ENCODE measurements at places on chromosomes 7 and 10.

DNA sequence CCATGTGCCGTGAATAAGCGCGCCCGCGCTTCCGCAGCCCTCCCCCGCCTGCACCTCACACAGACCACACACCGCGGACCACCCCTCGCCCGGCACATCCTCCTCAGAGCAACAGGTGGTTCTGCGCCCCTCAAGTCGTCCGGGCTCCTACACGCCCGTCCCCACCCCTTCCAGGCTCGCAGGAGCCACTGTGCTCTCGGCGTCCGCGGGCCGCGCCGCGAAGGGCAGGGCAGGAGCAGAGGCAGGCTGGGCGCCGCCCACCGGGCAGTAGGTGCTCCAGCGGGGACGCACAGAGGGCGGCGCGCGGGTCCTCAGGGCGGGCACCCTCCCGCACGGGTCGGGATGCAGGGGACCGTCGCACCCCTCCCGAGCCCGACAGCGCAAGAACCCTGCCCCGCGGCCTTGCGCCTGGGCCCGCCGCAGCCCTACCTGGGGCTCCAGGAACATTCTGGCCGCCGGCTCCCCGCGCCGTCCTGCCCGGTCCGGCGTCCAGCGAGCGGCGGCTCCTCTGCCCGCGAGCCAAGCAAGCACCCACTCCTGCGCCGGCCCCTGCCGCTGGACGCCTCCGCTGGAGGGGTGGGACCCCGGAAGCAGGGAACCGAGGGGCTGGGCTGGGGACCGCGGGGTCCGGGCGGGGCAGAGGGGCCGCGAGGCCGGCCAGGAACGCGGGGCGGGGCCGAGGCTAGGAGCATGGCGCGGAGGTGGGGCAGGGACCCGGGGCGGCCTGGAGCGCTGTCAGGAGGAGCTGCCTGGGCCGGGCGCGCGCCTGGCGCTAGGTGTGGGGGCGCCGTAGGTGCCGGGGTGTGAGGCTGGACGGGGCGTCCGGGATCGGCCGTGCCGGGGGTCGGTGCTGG, 37.4 kb downstream of the RASGEF1A start:
- H3K4me3 ChIP-seq = peak overlapping the region; percentile 61
- peak; percentile 34 for DNase-seq
- H3K4me1 ChIP-seq = peaks cover 36% of the 10 kb centered on the region
- peaks cover 26% of the 10 kb centered on the region for H3K27me3 ChIP-seq

DNA sequence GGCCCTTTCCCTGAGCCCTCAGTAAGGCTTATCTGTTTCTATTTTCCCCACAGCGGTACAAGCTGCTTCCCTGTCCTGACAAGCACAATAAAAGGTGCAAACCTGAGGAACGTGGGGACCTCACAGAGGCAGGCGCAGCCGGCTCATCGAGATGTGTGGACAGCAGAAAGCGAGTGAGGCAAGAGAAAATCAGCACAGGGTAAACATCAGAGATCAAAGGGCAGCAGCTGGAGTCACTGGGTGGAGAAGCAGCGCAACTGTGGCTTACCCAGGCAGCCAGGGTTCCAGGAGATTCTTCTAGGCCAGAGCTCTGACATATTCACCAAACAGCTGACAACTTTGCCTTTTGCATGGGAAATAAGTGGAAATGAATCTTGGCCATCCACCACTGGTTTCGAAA, 212.6 kb downstream of the WDR11 start:
- H3K4me1 ChIP-seq = no peaks in the 10 kb centered on the region
- DNase-seq = no peak
- H3K27me3 ChIP-seq = peaks cover 2% of the 10 kb centered on the region
- no peak overlapping the region for H3K4me3 ChIP-seq

DNA sequence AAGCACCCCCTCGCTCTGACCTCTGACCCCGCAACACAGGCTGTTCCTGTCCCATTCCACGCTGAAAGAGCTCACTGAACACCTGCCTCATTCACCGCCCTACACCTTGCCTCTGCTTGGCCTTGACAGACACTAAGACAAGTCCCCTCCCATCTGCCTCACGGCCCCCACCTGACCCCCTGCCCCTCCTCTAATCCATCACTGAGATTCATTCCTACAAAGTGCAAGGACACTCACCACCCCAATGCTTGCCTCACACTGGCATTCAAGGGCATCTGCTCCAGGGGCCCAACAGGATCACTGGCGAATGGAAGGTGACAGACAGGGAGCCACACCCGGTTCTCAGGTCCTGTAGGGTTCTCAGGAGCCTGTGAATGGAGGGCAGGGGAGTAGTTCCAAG, 68.1 kb upstream of the NANOS1 start:
- DNase-seq = no peak
- H3K4me3 ChIP-seq = no peak overlapping the region
- H3K27me3 ChIP-seq = peaks cover 5% of the 10 kb centered on the region
- no peaks in the 10 kb centered on the region for H3K36me3 ChIP-seq
- H3K4me1 ChIP-seq = no peaks in the 10 kb centered on the region

DNA sequence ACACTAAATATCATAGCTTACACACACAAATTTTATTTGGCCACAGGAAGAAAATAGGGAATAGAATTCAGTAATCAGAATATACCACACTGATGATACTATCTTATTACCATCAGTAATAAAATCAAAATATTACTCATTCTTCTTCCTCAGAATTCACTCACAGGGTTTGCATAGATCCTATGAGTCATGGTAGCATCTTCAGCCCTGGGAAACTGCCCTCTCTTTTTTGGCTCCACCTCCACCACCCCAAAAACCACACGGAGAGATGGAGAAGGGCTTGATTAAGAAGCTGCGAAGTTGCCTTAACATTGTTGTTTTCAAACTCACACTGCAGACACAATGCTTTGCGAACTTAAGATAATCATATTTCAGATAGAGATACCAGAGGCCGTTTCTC, 154.1 kb upstream of the AHR start:
- DNase-seq = peak; percentile 79
- peaks cover 2% of the 10 kb centered on the region for H3K27me3 ChIP-seq
- peak overlapping the region; percentile 53 for H3K4me3 ChIP-seq
- H3K36me3 ChIP-seq = no peaks in the 10 kb centered on the region
- peaks cover 51% of the 10 kb centered on the region for H3K4me1 ChIP-seq

- H3K4me1 ChIP-seq = peaks cover 2% of the 10 kb centered on the region
- H3K27me3 ChIP-seq = no peaks in the 10 kb centered on the region
- H3K36me3 ChIP-seq = no peaks in the 10 kb centered on the region
- DNase-seq = no peak
- H3K27ac ChIP-seq = no peak overlapping the region
- no peak overlapping the region for H3K4me3 ChIP-seq
Measured at GRCh38 chr7:132424821-132425724, 151.2 kb downstream of the PLXNA4 start.

DNA sequence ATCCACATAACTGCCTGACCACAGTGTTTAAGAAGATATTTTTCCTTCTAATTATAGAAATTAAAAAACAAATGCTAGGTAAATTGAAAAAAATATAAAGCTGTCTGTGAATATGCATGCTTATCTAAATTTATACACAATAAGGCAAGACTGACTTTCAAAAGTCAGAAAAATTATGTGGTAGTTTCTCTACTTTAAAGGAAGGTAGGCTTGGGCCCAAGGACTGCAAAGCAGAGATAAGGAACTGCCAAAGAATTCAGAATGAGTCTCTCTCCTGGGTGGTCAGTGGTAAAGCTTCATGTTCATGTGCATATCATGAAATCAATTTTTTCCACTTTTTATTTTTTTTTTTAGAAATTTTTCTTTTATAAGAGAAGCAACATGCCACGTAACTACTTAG, 998.6 kb downstream of the REEP3 start:
- H3K4me3 ChIP-seq = no peak overlapping the region
- no peaks in the 10 kb centered on the region for H3K36me3 ChIP-seq
- DNase-seq = no peak
- no peak overlapping the region for H3K27ac ChIP-seq

DNA sequence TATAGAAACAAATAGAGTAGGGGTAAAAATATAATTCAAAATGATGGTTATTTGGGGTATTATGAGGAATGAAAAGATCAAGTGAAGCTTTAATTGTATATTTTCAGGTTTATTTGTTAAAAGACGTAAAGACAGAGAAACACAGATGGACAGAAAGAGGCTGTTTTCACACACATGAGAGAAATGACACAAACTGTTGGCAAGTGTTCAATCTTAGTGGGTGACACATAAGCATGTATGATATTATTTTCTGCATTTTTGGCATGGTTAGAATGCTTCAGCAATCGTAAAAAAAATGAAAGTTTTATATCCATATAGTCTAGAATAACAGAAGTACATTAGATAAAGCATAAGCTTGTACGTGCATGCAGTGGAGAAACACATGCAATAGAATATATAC, 464.4 kb upstream of the AKR1E2 start:
- no peak overlapping the region for H3K27ac ChIP-seq
- no peaks in the 10 kb centered on the region for H3K36me3 ChIP-seq
- no peak overlapping the region for H3K4me3 ChIP-seq
- DNase-seq = no peak
- peaks cover 2% of the 10 kb centered on the region for H3K27me3 ChIP-seq
- H3K4me1 ChIP-seq = no peaks in the 10 kb centered on the region

DNA sequence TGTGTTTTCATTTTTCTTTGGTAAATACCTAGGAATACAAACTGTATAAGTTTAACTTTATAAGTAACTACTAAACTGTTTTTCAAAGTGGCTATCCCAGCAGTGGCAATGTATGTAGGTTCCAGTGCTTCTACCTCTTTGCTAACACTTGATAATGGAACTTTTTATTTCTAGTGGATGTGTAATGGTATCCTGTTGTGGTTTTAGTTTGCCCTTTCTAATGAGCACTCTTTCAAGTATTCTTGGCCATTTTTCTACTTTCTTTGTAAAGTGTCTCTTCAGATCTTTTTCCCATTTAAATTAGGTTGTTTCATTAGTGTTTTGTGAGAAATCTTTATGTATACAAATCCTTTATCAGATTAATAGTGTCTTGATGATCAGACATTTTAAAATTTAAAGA, 4.6 kb downstream of the KIF20B start:
- DNase-seq = no peak
- H3K27me3 ChIP-seq = no peaks in the 10 kb centered on the region
- peaks cover 39% of the 10 kb centered on the region for H3K4me1 ChIP-seq
- H3K4me3 ChIP-seq = no peak overlapping the region

GRCh38 chr7:159112136-159113011, 32.3 kb downstream of the VIPR2 start:
- H3K27ac ChIP-seq = no peak overlapping the region
- H3K27me3 ChIP-seq = peaks cover 2% of the 10 kb centered on the region
- peak; percentile 51 for DNase-seq
- H3K4me3 ChIP-seq = no peak overlapping the region
- H3K36me3 ChIP-seq = no peaks in the 10 kb centered on the region

GRCh38 chr10:23529625-23530024, 90.8 kb downstream of the OTUD1 start:
- no peaks in the 10 kb centered on the region for H3K36me3 ChIP-seq
- no peak overlapping the region for H3K4me3 ChIP-seq
- H3K27me3 ChIP-seq = no peaks in the 10 kb centered on the region

- no peaks in the 10 kb centered on the region for H3K36me3 ChIP-seq
- no peak for DNase-seq
- no peaks in the 10 kb centered on the region for H3K27me3 ChIP-seq
Measured at GRCh38 chr10:662223-662605, 27.3 kb downstream of the DIP2C start.

DNA sequence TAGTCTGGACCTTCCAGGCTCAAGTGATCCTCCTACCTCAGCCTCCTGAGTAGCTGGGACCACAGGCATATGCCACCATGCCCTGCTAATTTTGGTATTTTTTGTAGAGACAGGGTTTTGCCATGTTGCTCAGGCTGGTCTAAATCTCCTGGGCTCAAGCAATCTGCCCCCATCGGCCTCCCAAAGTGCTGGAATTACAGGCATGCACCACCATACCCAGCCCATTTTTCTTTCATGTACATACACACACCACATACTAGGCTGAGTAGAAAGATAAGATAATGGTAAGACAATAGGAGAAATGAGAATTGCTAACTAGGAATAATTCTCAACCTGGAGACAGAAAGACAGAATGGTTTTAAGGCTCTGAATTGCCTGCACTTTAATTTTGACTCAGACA, 83.8 kb downstream of the CPEB3 start:
- DNase-seq = no peak
- peaks cover 6% of the 10 kb centered on the region for H3K4me1 ChIP-seq
- H3K27me3 ChIP-seq = no peaks in the 10 kb centered on the region
- H3K36me3 ChIP-seq = peaks cover 1% of the 10 kb centered on the region
- H3K27ac ChIP-seq = no peak overlapping the region

DNA sequence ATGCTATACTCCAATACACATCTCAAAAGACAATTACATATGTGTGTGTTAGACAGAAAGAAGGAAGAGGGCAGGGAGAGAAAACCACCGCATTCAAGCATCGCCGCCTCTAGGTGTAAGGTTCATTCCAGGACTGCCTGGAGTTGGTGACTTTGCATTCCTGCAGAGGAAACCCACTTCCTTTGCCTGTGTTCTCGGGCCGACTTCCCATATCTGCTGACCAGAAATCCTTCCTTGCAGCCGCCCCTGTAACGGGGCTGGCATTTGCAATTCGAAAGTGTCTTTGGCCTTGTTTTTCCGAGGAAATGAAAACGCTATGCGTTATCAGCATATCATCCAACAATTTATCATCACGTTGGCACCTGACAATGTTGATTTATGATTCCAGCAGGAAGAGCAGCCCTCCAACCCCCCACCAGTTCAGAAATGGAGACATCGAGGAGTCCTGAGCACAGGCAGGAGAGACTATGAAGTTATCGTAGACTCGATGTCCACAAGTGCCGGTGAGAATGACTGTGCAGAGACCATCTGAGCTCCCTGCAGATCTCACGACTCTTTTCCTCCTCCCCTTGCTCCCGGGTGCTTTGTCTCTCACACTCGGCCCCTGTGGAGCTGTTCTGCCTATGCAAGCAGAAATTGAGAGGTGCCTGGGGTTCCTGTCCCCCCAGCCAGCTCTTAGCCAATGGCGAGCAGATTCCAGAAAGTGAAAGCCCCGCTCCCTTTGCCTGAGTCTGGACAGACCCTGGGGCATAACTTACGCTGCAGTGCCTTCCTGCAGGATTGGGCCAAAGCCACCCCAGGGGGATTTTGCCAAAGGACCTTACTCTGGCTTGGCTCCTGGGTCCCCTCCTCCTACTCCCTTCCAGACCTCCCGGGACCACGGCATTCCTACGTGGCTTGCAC, 68.9 kb upstream of the FOXK1 start:
- H3K27ac ChIP-seq = peak overlapping the region; percentile 28
- H3K36me3 ChIP-seq = no peaks in the 10 kb centered on the region
- H3K4me3 ChIP-seq = peak overlapping the region; percentile 38
- H3K4me1 ChIP-seq = peaks cover 14% of the 10 kb centered on the region
- DNase-seq = peak; percentile 11

Measured in activated CD4-positive, alpha-beta T cell treated with anti-CD3 and anti-CD28 coated beads for 36 hours (primary cell).